Sigmoid colon (tissue), 7 donors: ENCODE measurements at places on chromosomes 3 and 15.

- peak; percentile 21 for DNase-seq
These were observed 161.3 kb downstream of the FBLN2 start for GRCh38 chr3:13710251-13710650.

GRCh38 chr15:50238255-50238654 lies 27.3 kb downstream of the HDC start:
- no peak for DNase-seq

DNA sequence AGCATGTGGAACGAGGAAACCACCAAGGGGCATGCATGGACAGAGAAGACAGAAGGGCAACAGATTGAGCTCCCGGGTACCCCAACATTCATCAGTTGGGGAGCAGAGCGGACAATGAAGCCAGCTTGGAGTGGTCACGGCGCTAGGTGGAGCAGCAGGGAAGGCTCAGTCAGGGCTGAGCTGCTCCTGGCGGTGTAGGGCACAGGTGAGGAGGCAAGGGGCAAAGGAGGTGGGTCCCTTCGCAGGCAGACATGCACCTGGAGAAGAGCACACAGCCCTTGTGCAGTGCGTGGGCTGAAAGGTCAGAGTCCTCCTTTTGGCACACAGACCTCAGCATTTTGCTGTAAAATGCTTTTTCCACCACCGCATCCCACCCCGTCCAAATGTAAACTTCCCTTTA lies 90.0 kb upstream of the SLC6A6 start:
- DNase-seq = no peak

DNA sequence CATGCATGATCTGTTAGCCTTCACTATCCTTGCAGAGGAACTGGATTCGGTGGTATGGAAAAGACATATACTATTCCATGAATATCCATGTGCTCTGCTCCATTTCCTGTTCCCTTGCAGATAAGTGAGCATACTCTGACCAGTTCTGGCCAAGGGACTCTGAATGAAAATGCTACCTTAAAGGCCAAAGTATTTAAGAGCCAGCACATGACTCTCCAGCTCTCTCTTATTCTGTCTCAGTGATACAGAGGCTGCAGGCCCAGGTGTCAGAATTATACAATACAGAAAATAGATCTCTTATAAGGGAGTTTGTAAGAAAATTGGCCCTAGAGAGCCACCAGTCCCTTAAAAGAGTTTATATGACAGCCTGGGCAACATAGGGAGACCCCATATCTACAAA lies 779.7 kb upstream of the CFAP20DC start:
- DNase-seq = no peak

GRCh38 chr3:193865339-193865738 lies 270.6 kb upstream of the HES1 start:
- DNase-seq = no peak

GRCh38 chr3:99128725-99129505 lies 227.4 kb upstream of the DCBLD2 start:
- DNase-seq = no peak

GRCh38 chr3:8441969-8442559 lies 59.6 kb upstream of the LMCD1 start:
- DNase-seq = no peak

DNA sequence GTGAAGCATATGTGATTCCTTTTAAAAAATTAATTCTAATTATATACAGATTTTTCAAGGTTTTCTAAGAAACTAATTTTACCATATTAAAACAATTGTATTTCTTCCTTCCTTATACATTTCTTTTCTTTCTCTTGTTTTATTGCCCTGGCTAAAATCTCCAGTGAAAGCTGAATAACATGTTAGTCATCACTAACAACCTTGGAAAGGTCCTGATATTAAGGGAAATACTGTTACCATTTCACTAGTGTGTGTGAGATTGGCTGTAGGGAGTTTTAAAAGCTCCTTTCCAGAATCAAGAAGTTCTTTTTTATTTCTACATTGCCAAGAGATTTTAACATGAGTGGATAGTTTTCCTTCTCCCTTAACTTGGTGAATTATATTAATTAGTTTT lies 229.7 kb upstream of the EIF1B start:
- no peak for DNase-seq

GRCh38 chr15:44501768-44502366 lies 35.1 kb upstream of the EIF3J start:
- no peak for DNase-seq

- DNase-seq = no peak
These were observed 14.4 kb downstream of the TNFAIP8L3 start for GRCh38 chr15:51080286-51080685.

- DNase-seq = no peak
These were observed 119.1 kb downstream of the B3GALNT1 start for GRCh38 chr3:160986069-160986468.

DNA sequence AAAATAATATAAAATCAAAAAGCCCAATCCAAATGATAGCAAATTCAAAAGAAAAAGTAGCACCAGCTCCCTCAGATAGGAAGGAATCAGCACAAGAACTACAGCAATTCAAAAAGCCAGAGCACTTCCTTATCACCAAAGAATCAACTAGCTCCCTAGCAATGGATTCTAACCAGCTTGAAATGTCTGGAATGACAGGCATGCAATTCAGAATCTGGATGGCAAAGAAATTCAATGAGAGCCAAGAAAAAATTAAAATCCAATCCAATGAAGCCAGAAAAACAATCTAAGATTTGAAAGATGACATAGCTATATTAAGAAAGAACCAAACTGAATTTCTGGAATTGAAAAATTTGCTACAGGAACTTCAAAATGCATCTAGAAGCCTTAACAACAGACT lies 1334.4 kb upstream of the ALCAM start:
- DNase-seq = no peak

GRCh38 chr3:176896640-176897039 lies 300.6 kb downstream of the TBL1XR1 start:
- no peak for DNase-seq
